ENCODE measurements at places on chromosomes 5 and 9.

- no peak for DNase-seq
Measured at GRCh38 chr5:80963966-80964481, 3.9 kb downstream of the RASGRF2 start.

- DNase-seq: no peak
Measured at GRCh38 chr5:68318955-68319705, 103.6 kb downstream of the PIK3R1 start.

GRCh38 chr5:7886849-7887475, 18.0 kb downstream of the MTRR start:
- DNase-seq: no peak

DNA sequence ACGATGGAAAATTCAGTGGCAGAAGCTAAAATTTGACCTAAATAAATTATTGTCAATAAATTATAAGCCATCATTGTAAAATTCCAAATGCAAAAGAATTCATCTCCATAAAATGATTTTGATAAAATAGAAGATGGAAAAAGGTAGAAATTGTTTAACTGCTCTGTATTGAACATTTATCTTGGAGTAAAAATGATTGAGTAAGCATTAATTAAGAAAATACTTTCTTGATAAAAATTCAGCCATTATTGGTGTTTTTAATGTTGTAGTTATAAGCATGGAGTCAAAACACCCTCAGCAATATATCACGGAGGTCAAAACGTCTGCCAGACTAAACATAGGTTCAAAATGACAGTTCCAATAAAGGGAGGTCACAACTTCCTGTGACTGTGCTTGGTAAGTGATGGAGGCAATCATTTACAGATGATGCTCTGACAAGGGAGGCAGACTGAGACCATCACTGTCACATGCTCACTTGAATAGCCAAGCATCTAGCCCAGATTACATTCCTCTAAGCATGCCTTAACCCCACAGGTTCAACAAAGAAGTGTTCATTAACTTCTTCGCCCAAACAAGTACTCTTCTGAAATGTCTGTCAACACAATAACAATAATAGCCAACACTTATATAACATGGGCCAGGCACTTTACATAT, 69.5 kb downstream of the SH3TC2 start:
- no peak for DNase-seq

DNA sequence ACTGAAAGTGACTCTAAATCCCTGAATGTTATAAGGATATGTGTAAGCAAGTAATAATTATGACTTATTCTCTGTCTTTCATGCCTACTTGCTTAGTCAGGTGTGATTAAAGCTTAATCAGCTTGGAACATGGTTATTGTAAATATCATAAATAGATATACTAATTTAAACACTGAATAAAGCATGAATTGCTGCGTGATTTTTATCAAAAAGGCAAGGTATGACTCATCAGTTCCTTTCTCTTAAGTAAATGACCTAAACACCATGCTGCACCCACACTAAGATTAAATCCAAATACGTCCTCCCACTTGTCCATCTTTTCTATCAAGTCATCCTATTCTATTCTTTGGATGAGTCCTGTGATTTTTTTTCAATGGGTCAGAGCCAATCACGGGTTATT, 124.6 kb upstream of the MTAP start:
- no peak for DNase-seq

Data from chondrocyte (in vitro differentiated cells).